ENCODE measurements at places on chromosomes 4 and X.
A peak's percentile ranks its signal among the peaks of the same experiment; 100 is the strongest.

- DNase-seq, result peak; percentile 23
These were observed at the start of gene TLR10 for GRCh38 chr4:38782452-38783108. TSS of gene TLR10 (minus strand) at chr4:38782990. CDS start at chr4:38775590, 7,400 bp downstream.

DNA sequence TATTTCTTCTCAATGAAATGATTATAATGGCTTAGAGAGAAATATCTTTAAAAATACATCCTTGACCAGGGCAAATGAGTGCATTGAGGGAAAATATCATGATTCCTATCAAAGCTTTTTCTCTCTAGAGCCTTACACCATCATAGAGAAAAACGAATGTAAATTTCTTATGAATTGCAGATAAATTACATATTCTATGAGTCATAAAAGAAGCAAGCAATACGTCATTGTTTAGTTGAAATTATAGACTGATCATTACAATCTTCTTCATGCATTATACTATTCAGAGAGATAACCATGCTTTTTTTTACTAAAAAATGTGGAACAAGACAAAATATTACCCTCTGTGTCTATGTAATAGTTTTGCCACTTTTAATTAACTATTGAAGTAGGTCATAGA is 100.9 kb upstream of the RXFP1 start:
- DNase-seq, result no peak

DNA sequence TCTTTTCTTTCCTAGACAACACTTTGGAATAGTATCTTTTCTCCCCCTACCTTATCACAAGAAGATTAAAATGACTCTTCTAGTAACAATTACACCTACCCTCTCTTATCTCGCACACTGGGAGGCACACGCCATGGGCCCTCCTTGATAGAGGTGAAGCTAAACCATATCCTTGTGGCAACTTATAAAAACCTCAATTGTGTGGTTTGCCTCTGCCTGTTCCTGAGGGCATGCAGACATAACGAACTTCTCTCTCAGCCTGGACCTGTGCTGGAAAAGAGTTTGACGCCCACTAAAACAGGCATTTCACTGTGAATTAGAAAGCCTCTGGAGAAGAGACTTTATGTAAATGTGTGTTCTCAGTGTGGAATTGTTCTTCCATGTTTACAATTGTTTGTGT is 141.2 kb downstream of the NDST3 start:
- no peak for DNase-seq

- DNase-seq, result no peak
These were observed 56.1 kb upstream of the MSANTD1 start for GRCh38 chr4:3192827-3193226.

DNA sequence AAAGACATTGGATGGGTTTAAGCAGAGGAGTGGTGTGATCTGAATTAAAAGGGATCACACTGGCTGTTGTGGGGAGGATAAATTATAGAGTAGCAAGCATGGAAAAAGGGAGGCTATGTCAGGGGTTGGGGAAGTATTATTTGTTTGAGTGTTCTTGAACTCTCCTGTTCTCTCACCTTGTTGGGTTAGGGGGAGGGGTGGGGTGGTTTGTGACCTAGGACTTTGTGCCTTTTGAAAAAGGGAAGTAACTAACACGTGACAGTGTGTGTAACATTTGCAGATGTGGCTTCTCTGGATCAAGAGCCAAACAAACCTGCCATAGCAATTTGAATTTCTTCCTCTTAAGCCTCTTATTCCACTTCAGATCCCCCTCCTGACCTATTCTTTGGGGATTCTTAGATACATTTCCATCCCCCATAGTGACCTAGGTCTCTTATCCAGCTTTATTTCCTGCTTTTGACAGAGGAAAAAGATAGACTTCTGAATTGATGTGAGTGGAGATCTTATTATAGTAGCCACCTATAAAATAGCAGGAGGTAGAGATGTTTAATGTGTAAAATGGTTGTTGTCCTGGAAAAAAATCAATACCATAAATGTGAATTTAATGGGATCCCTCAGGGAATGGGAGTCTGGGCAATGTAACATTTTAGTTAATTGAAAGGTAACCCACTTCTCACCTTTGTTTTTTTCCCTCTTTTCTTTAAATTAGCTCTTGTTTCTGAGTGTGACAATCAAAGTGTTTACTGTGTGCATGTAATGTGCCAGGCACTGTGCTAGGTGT is 120.4 kb downstream of the CT47B1 start:
- no peak for DNase-seq

GRCh38 chr4:188903986-188904385 is 764.7 kb downstream of the TRIML1 start:
- DNase-seq, result no peak

GRCh38 chrX:39487166-39487968 is 610.4 kb downstream of the BCOR start:
- DNase-seq, result no peak

DNA sequence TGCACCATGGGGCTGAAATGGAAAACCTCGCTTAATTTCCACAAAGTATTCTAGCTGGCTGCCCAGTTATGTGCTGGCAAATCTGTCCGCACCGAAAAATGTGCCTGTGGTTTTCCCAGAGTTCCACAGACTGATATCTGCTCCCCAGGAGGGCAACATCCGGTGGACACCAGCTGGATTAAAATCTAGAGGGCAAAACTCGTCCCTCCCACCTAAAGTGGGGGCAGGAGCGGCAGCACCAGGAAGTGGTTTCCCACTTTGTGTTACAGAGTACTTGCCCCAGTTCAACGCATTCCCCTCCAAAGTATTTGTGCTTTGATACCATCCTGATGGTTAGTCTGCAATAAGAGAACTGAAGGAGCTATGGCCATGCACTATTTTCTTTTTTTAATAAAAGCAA is 187.6 kb downstream of the TSPAN5 start:
- no peak for DNase-seq

DNA sequence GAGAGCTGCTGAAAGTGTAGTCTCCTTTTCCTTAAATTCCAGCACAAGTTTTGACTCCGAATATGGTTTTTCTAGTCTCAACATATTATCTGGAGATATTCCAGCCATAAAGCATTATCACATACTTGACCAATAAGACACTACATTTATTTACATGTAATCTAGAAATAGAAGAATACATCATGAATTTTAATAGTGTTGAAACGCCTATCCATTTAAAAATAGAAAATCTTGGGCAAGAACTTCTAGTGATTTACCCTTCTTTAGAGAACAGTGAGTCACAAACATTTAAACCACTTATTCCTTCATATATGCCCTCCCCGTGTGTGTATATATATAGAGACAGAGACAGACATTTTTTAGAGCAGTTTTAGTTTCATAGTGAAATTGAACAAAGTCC is 161.5 kb downstream of the SOWAHB start:
- no peak for DNase-seq

DNA sequence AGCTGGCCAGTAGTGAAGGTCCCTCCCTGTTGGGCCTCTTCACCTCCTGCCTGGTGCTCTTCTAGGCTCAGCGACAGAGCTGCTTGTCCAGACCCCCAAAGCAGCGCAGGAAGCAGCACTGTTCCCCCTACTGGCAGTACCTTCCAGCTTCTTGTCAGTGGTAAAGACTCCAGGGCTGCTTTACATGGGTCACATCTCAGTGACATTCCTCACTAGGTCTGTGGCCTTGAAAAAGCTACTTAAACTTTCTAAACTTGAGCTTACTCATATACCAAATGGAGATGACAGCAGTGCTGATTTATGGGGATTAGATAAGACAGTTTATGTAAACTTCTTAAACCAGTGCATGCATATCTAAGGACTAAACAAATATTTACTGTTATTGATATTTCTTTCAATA is 117.3 kb downstream of the FAT4 start:
- DNase-seq, result peak; percentile 3

DNA sequence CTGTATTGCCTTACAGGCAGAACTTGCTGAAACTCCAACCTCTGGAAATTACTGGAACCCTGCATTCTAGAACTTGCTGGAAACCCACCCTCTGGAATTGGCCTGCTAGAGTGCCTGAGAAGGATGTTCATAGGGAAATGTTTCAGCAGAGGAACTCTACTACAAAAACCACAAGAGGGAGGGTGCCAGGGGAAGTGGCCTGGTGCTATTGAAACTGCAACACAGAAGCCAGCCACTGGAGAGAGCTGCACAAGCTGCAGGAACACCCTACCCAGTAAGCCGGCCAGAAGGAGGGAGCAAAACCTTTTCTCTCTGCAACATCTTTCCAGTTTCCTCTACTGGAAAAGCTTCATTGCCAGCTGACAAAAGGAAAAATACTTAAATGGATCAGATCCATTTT is 2.5 kb upstream of the BRWD3 start:
- DNase-seq, result no peak

- no peak for DNase-seq
These were observed 1.8 kb downstream of the CASP3 start for GRCh38 chr4:184647266-184648053.

DNA sequence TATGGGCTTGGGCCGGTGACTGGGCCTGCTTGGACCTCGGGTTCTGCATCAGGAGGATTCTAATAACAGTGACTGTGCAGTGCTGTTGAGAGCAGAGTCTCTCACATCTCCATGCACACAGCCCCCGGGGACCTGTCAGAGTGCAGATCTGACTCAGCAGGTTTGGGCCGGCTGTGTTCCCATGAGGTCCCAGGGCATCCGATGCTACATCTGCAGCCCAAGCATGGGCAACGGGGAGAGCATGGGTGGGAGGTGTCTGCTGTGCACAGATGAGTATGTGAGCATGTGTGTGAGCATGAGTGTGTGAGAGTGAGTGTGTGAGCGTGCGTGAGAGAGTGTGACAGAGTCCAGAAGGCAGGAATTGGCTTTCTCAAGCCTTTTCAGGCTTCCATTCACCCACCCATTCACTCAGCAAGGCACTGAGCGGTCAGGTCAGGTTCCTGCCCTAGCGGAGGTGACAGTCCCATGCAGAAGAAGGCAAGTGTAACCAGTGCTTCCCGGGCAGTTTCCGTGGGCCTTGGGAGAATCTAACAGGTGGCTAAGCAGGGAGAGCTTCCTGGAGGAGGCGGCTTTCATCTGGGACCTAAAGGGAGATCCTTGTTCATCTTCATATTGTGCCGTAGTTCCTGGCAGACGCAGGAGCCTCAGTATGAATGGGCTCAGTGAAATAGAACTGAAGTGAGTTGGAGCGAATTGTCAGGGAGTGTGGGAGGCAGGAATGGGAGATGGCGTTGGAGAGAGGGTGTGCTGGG is 62.6 kb downstream of the SORCS2 start:
- DNase-seq, result no peak

DNA sequence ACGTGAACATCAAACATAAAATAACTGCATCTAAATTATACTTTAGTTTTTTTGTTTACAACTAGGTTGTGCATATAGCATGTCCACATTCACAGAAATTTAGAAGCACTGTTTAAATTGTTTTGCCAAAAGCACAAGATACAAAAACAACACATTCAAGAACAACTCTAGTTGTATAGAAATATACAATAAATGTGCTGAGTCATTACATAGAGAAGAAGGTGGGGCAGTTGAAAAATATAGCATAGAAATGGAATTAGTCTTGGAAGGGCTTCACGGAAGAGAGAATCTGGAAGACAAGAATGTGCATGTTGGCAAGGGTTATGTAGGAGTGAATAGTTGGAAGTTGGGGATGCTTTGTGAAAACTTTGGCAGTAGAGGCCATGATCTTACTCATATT is 239.0 kb upstream of the GLRA2 start:
- no peak for DNase-seq

DNA sequence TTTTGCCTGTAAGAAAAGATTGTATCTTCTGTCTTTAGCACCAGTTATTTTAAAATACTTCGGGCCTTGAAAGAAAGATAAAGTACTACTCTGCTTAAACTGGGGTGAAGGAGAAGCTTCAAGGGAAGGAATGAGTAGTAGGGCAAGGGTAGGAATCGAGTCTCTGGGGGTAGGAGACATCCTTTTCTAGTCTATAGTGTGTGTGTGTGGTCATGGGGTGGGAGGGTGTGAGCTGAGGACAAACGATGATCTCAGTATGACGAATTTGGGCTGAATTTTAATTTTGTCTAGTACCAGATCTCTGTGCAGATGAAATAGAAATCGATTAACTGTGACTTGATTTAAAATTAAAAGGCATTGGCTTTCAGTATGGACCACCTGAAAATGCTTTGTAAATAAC is 3.3 kb upstream of the MYOZ2 start:
- DNase-seq, result no peak

GRCh38 chr4:8540072-8540471 is 40.1 kb upstream of the GPR78 start:
- no peak for DNase-seq

DNA sequence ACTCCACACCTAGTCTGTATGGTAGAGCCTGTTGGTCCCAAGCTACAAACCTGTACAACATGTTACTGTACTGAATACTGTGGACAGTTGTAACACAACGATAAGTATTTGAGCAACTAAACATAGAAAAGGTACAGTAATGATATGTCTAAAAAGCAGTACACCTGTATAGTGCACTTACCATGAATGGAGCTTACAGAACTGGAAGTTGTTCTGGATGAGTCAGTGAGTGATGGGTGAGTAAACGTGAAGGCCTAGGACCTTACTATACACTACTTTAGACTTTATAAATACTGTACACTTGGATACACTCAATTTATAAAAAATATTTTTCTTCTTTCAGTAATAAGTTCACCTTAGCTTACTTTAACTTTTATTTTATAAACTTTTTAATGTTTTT is 104.0 kb downstream of the TMA16 start:
- DNase-seq, result no peak

- DNase-seq, result no peak
These were observed 556.5 kb downstream of the IL1RAPL1 start for GRCh38 chrX:29143756-29144155.

DNA sequence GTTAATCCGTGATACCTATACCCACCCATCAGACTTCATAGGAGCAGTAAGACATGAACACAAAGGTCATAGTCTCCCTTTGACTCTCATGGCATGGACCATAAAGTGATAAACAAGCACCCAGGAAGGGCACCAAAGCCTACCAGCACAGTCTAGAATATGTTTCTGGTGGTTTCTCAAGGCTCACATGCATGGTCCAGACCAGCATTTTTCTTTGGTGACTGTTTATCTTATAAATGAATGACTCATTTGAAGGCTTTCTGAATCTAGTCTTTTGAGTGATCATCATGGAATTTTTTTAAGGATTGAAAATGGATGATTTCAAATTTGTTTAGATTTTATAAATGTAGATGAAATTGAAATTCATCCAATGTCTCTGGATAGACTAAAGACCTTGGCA is 32.0 kb upstream of the AMELX start:
- DNase-seq, result no peak

GRCh38 chrX:4547213-4547836 is 833.9 kb upstream of the PRKX start:
- DNase-seq, result no peak

DNA sequence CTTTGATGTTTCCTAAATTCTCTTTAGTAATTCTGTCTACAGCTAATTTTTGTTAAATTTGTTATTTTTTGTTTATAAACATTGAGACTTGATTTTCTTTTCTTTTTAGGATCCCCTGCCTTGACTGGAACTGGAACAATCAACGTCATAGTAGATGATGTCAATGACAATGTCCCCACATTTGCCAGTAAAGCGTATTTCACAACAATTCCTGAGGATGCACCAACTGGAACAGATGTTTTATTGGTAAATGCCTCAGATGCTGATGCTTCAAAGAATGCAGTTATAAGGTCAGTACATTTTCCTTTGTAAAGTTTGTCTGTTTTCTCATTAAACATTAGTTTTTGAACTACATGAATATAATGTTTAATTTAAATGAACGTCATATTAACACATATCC is 119.4 kb downstream of the FAT4 start:
- DNase-seq, result no peak
